ENCODE measurements at places on chromosomes 12 and 14. TPM values are rescaled to one million over a fixed set of nuclear protein-coding genes. Genes with fewer than 3 reads are reported as not detected.

CMKLR1 gene
- total RNA-seq, result 0.32 TPM

MPHOSPH9 gene
- 95.4 TPM for total RNA-seq

PIWIL1 gene
- total RNA-seq, result not detected

- H3K36me3 ChIP-seq, result no peaks in the 10 kb centered on the region
- no peak for DNase-seq
- no peak overlapping the region for H3K4me3 ChIP-seq
- H3K4me1 ChIP-seq, result peaks cover 4% of the 10 kb centered on the region
- peaks cover 26% of the 10 kb centered on the region for H3K27me3 ChIP-seq
- no peak overlapping the region for H3K27ac ChIP-seq
Measured at GRCh38 chr12:111203446-111203845, 165.4 kb downstream of the PHETA1 start.

- H3K4me1 ChIP-seq, result no peaks in the 10 kb centered on the region
- H3K4me3 ChIP-seq, result no peak overlapping the region
- no peak for DNase-seq
- no peak overlapping the region for H3K27ac ChIP-seq
- no peaks in the 10 kb centered on the region for H3K36me3 ChIP-seq
Measured at GRCh38 chr14:74647061-74647677, 35.1 kb upstream of the LTBP2 start.

- no peak overlapping the region for H3K27ac ChIP-seq
- no peak overlapping the region for H3K4me3 ChIP-seq
- H3K36me3 ChIP-seq, result no peaks in the 10 kb centered on the region
- H3K27me3 ChIP-seq, result peaks cover 33% of the 10 kb centered on the region
Measured at GRCh38 chr12:108169708-108170107, 40.6 kb downstream of the WSCD2 start.

DNA sequence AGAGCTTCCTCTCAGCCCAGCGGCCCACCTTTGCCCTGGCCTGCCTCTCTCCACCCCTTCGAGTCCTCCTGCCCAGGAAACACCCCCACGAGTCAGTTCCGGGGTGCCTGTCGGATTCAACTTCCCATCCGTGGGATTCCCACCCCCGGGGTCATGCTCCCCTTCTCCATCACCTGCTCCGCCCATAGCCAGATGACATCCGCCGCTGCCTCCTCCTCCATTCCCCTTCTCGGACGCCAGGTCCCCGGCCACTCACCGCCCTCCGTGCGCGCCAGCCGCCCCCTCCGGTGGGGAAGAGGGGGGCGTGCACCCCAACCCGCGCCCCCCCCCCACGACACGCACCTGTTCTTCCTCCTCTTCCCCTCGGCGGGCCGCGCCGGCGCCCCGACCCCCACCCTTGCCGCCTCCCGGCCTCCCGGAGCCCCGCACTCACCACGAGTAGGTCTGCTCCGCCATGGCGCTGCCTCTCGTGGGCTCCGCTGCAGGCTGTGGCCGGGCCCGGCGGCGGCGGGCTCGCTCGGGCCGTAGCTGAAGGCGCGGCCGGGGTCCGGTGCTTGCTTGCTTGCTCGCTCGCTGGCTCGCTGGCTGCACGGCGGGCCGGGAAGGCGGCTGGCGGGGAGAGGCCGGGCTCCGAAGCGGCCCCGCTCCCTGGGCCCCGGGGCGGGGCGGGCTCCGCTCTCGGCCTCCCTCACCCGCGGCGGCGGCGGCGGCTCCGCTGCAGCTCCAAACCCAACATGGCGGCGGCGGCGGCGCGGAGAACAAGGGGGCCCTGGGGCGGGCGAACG is 554 bp downstream of the SPPL3 start:
- H3K4me3 ChIP-seq, result peak overlapping the region; percentile 100
- peak; percentile 20 for DNase-seq
- H3K4me1 ChIP-seq, result peaks cover 25% of the 10 kb centered on the region
- no peaks in the 10 kb centered on the region for H3K27me3 ChIP-seq
- H3K36me3 ChIP-seq, result peaks cover 10% of the 10 kb centered on the region
- H3K27ac ChIP-seq, result peak overlapping the region; percentile 96

DNA sequence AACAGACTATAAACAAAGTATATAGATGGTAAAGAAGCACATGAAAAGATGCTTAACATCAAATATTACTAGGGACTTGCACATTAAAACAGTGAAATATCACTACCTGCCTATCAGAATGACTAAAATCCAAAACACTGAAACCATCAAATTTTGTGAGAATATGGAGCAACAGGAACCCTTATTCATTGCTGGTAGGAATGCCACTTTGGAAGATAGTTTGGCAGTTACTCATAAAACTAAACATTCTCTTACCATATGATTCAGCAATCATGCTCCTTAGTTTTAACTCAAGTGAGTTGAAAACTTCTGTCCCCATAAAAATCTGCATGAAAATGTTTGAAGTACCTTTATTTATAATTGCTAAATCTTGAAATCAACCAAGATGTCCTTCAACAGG is 297.6 kb downstream of the DAD1 start:
- H3K4me3 ChIP-seq, result no peak overlapping the region
- H3K4me1 ChIP-seq, result no peaks in the 10 kb centered on the region
- no peaks in the 10 kb centered on the region for H3K36me3 ChIP-seq
- DNase-seq, result no peak
- H3K27ac ChIP-seq, result no peak overlapping the region

DNA sequence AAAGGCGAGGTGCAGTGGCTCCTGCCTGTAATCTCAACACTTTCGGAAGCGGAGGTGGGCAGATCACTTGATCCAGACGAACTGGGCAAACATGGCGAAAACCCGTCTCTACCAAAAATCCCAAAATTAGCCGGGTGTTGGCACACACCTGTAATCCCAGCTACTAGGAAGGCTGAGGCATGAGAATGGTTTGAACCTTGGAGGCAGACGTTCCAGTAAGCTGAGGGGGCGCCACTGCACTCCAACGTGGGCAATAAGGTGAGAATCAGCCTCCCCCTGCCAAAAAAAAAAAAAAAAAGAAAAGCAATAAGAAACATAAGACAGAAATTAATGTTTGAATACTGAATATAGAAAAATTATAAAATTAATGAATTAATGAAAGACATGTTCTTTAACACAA is 928.7 kb downstream of the LRFN5 start:
- no peaks in the 10 kb centered on the region for H3K36me3 ChIP-seq
- no peak for DNase-seq
- no peak overlapping the region for H3K4me3 ChIP-seq
- H3K4me1 ChIP-seq, result no peaks in the 10 kb centered on the region

- H3K4me1 ChIP-seq, result peaks cover 36% of the 10 kb centered on the region
- no peaks in the 10 kb centered on the region for H3K36me3 ChIP-seq
- H3K4me3 ChIP-seq, result peak overlapping the region; percentile 88
- DNase-seq, result no peak
Measured at GRCh38 chr12:94149781-94150239, 1.4 kb downstream of the PLXNC1 start.

DNA sequence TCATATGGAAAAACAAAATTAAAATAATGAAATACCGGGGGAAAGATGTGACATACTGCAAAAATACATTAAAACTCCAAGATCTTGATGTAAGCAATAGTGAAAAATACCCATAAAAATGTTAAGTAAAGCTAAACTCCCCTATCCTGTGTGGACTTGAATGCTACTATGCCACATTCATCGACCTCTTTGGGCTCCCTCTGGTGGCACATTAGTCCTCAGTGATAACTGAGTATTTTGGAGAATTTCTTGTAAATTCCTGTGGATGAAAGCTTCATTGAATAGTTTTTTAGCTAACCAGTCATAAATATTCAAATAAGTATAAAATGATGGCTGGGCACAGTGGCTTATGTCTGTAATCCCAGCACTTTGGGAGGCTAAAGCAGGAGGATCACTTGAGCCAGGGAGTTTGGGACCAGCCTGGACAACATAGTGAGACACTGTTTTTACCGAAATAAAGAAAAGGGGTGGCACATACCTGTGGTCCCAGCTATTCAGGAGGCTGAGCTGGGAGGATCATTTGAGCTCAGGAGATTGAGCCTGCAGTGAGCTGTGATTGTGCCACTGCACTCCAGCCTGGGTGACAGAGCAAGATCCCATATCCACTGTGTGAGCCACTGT is 42.4 kb upstream of the SGPP1 start:
- no peak overlapping the region for H3K27ac ChIP-seq
- no peak overlapping the region for H3K4me3 ChIP-seq
- H3K36me3 ChIP-seq, result no peaks in the 10 kb centered on the region
- DNase-seq, result peak; percentile 19
- no peaks in the 10 kb centered on the region for H3K27me3 ChIP-seq
